ENCODE measurements at places on chromosomes 2 and 18.

GRCh38 chr18:46346213-46346612, 242.0 kb downstream of the HAUS1 start:
- no peak for DNase-seq

DNA sequence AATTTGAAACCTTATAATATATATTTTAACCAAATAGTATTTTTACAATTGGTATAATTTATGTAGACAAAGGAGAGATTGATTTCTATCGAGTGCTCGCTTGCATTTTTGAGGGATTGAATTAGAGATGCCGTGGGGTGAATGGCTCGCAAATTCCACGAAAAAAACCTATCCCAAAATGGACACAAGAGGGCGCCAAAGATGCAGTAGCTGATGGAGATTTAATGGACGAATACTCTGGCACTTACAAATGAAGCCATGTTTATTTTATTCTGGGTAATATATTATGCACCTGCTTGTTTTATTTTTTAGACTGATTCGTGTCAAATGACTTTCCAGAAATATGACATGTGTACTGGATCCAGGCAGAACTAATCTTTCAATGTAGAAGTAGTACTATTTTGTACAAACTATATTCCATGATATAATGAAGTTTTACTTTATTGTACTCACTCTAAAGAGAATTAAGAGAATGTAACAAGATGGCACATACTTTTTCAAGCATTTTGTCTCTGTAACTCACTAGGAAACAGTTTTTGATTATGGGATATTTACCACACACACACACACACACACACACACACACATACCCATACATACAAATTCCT, 505.4 kb downstream of the PLCL1 start:
- peak; percentile 62 for DNase-seq

- no peak for DNase-seq
Measured at GRCh38 chr2:215435280-215435869, 493 bp downstream of the FN1 start.

- no peak for DNase-seq
Measured at GRCh38 chr18:48868468-48869466, 82.0 kb downstream of the SMAD7 start.

DNA sequence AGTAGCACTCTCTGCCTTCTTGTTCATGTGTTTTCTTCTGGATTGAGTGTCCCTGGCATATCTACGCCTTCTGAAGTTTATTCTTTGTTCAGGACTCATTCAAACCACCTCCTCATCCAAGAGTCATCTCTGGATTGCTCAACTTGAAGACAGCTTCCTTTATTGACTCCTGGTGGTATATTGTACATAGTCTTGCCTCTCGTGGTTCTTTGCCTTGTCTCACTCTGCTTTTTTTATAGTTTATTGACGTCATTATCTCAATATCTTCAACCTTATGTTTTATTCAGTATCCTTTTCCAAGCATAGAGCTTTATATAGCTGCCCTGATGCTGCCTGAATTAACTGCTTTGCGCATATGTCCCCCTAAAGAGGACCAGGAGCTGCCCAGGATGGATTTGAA, 161.7 kb downstream of the INSIG2 start:
- DNase-seq = no peak

GRCh38 chr18:58429442-58429841, 199.4 kb downstream of the ALPK2 start:
- no peak for DNase-seq

DNA sequence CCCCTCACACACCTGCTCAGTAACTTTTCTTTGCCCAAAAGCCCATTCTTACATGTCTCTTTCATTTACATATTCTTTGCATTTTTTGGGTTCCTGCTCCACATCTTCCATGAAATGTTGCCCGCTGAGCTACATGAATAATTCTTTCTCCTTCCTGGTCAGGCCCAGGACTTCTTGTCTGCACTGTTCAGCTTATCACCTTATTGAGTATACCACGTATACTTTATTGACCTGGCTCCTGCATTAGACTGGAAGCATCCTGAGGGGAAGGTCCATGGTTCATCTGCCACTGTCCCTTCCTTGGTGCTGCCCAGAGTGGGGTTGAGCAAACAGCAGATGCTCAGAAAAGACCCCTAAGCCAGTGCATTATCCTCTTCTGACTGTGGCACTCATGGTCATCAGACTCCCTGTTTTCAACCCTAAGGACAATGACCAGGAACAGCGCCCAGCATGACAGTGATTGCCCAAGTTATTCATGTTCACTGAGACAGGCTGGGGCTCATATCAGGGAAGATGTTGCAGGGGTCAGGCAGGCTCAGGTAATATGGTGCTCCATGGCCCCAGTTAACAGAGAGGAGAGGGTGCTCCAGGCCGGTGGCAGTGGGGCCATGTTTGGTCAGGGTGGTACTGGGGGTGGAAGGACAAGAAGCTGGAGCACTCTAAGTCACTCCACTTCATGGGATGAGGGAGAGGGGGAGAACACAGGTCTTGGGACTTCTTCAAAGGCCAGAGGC, 7.7 kb downstream of the APOB start:
- no peak for DNase-seq

- peak; percentile 10 for DNase-seq
Measured at GRCh38 chr2:147937744-147938349, 82.7 kb downstream of the ORC4 start.

DNA sequence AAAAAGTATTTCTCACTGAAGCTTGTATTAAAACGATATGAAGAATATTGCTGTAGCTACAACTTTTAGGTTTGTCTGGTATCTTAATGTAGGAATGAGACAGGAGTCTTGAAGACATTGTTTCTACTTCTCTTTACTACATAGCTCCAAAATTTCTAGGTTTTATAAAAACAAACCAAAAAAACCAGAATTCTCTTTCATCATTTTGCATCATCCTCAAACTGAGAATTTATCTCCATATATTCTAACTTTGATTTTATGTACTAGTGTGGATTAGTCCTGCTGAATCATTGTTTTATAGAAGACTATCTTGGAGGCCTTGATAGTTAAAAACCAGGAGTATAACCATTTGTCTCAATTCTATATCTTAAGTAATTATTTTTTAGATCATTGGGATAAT, 100.2 kb downstream of the ICA1L start:
- DNase-seq = no peak

GRCh38 chr2:54081574-54081973, 33.8 kb upstream of the ACYP2 start:
- DNase-seq = no peak

GRCh38 chr2:3768960-3769765, 65.8 kb downstream of the DCDC2C start:
- DNase-seq = no peak

DNA sequence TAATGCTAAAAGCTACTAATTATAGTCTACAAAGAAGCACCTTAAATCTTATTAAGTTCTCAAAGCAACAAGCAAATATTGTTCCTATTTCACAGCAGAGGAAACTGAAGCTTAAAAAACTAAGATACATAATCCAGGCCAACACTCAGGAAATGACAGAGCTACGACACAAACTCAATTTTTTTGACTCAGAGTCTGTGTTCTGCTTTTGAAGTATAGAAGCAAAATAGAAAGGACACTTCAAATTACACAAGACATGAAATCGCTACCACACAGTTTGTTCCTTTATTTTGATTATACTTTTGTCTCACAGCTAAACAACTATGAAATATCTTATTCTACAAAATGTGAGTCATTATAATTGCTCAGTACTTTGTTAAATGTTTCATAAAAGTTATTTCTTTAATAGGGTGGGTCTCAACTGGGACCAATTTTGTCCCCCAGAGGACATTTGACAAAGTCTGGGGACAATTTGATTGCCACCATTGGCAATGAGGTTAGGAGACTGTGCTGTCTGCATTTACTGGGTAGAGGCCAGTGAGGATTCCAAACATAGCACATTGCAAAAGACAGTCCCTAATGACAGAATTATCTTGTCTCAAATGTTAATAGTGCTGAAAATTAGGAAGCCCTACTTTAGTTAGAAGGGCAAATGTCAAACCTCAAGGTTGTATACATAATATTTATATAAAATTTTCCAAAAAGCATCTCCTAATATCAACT, 101.5 kb upstream of the GRB14 start:
- DNase-seq = no peak

- DNase-seq = no peak
Measured at GRCh38 chr2:24917731-24918325, 2.2 kb downstream of the ADCY3 start.

- no peak for DNase-seq
Measured at GRCh38 chr2:176067589-176068418, 16.0 kb downstream of the EVX2 start.

DNA sequence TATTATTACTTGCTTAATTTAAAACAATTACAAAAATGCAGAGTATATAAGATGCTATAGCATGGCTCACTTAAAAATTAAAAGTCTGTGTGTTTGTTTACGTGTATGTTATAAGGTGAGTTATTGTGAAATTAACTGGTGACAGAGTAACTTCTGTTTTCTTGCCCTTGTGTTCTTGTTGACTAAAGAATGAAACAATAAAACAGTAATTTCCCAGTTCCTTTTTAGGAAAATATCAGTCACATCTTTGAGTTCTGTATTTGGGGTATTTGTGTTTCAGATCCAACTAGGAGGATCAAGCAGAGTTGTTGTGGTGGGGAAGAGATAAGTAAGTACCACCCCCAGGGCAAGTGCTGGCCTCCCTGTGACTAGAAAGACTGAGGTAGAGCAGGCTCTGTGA, 143.6 kb downstream of the CCDC148 start:
- no peak for DNase-seq

GRCh38 chr2:237074211-237074993, 11.3 kb upstream of the COPS8 start:
- DNase-seq = peak; percentile 30

- no peak for DNase-seq
Measured at GRCh38 chr2:226761195-226761583, 38.4 kb downstream of the IRS1 start.

- DNase-seq = no peak
Measured at GRCh38 chr2:129502781-129503180, 476.7 kb upstream of the RAB6C start.

DNA sequence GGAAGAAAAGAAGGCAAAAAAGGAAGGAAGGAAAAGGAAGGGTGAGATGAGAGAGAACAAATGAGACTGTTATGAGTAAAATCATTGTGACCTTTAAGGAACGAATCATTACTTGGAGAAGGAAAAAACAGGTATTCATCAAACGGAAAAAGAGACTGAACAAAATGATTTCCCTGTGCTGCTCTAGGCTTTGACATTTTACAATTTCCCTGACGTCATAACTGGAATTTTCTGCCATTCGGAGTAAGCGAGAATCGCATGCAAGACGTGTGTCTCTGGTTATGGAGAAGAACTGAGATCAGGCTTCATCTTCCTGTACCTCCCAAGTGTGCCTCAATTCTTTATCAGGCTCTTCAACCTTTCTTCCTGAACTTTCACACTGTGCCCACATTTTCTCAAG, 534.7 kb upstream of the KLHL29 start:
- no peak for DNase-seq

DNA sequence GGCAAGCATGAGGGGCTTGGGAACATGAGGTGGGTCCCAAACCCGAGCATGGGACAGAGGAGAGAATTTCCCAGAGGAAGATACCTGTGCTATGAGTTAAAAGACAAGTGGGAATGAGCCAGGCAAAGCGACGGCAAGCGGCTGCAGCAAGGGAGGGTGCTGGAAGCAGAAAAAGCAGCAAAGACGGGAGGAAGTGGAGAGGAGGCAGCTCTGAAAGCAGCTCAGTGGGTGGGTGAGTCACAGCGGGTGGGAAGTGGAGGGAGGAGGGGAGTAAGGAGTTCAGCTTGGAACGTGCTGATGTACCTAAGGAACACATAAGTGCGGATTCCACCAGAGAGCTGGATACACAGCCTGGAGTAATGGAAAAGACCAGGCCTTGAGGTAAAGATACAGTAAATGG, 41.4 kb downstream of the THUMPD2 start:
- DNase-seq = peak; percentile 69

DNA sequence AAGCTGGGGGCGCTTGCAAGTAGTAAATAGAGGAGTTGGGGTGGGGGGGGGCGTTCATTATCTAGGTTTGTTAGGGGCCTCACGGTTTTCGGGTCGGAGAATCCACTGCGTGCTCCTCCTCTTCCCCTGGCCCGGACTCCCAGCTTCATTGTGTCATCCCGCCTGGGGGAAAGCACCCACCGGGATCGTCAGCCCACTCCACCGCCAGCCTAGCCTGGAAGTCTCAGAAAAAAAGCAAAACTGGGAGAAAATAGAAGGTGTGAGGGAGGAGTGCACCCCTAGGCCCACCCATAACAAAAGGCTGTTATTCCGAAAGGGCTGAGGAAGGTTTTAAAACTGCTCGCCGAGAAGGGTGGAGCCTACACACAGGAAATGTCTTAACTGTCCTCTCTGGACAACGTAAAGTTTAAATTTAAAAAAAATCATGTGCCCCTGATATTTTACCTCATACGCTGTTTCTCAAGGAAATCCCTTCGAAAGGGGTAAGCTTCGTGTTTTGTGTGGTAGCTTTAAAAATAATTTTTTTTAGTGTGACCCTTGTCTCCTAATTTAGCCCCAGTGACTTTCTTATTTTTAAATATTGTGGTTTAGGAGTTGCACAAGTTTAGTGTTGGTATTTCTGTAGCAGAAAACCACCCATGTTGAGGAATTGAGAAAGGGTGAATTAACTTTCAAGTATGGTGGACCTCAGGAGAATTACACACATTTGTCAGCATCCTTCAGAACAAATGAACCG, 104.2 kb downstream of the SPTBN1 start:
- DNase-seq = peak; percentile 45
